ENCODE measurements at places on chromosomes 4 and X.

GRCh38 chrX:149433051-149433450, 72.1 kb downstream of the IDS start:
- DNase-seq = no peak

GRCh38 chr4:183402771-183403170, 41.7 kb upstream of the CDKN2AIP start:
- DNase-seq = peak; percentile 8

DNA sequence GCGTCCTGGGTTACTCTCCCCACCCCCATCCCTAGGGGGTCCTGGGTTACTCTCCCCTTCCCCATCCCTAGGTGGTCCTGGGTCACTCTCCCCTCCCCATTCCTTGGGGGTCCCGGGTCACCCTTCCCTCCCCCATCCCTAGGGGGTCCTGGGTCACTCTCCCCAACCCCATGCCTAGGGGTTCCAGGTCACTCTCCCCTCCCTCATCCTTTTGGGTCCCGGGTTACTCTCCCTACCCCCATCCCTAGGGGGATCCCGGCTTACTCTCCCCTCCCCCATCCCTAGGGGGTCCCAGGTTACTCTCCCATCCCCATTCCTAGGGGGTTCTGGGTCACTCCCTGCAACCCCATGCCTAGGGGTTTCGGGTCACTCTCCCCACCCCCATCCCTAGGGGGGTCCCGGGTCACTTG, 1.5 kb downstream of the ASMTL start:
- DNase-seq = no peak

DNA sequence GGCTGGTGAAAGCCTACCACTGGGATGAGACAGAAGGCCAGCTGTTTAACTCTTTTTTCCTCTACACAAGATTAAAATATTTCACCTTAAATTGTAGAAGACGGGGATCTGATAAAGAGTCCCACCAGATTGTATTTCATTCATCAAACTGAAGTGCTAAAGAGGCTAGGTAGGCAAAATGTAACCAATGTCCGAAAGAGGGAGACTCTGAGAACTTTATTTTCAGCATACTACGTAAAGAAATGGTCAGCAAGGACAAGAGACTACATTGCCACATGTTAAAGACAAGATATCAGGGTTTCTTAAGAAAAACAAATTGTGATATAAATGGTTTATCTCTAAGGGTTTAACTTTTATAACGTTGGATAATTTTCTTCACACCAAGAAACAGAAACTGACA, 71.6 kb upstream of the INPP4B start:
- no peak for DNase-seq

DNA sequence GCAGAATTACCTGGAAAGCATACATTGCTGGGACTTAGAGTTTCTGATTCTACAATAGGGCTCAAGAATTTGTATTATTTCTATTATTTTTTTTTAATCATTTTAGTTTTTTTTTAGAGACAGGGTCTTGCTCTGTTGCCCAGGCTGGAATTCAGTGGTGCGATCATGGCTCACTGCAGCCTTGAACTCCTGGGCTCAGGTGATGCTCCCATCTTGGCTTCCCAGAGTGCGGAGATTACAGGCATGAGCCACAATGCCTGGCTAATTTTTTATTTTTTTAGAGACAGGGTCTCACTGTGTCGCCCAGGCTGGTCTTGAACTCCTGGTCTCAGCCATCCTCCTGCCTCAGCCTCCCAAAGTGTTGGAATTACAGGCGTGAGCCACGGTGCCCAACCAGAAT, 92.6 kb downstream of the WWC2 start:
- no peak for DNase-seq

- DNase-seq = no peak
These were observed 40.5 kb upstream of the RELL1 start for GRCh38 chr4:37726666-37727065.

DNA sequence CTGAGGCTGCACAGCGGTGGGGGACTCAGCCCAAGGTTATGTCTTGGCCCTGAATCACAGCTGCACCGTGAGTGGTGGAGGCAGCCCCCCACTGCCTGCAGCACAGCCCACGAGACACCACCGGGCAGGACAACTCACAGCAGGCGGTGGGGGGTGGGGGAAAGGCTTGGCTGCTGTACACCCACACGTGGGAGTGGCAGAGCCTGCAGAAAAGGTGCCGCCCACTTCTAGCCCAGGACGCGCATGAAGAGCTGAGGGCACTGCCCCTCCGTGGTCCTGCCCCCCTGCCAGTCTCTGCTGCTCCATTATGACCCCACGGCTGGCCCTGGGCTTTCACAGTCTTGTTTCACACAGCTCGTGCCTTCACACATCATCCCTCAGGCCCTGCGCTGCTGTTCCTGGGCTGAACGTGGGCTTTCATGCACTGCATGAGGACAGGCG, 40.8 kb downstream of the FGFRL1 start:
- DNase-seq = no peak

DNA sequence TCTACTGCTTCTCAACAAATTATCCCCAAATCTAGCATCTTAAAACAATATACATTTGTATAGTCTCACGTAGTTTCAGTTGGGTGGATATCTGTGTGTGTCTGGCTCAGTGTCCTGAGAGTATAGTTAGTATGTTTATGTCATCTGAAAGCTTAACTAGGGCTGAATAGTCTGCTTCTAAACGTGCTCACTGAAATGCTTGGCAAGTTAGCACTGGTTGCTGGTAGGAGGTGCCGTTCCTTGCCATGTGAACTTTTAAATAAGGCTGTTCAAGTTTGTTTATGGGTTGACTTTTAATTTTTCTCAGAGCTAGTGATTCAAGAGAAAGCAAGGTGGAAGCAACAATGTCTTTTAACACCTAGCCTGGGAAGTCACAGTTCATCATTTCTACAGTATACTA, 1673.6 kb downstream of the PCDH7 start:
- no peak for DNase-seq

- DNase-seq = no peak
These were observed 78.9 kb downstream of the IL21 start for GRCh38 chr4:122541996-122542395.

GRCh38 chr4:6971536-6972374, 62.1 kb downstream of the TBC1D14 start:
- no peak for DNase-seq

GRCh38 chr4:186351668-186352194, 85.7 kb downstream of the F11 start:
- DNase-seq = peak; percentile 97

DNA sequence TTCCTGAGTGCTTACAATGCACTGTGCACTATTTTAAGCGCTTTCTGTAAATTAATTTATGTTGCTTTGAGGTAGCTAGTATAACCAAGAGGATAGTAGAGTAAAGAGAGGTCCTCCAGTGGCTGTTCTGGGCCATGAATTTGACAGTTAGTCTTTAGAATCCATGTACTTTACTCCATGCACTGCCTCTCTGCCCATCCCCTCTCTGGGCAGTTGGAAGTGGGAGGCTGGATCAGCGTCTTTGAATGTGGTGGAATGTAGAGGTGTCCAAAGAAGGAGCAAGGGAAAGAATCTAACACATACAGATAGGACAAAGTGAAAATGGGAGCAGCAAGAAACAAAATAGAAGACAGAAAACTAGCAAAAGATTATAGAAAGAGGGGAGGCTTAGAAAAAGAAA, 712.6 kb downstream of the GRID2 start:
- DNase-seq = no peak

- DNase-seq = no peak
These were observed 12.0 kb downstream of the COL4A6 start for GRCh38 chrX:108426262-108426661.

DNA sequence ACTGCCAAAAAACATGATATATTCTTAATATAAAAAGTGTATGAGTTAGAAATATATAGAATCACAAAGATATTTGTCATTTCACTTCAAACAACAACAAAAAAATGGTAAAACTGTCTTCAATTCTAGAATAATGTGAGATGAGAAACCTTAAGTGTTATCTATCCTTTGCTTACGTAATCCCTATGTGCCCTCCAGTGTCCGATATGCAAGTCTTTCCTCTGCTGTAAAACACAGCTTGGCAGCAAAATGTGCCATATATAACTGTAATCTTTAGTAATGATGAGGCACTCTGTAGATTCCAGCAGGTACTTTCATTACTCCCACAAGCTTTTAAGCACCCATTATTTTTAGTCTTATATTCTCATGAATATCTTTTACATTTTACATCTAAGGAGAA, 555.1 kb upstream of the FRG1 start:
- DNase-seq = no peak

DNA sequence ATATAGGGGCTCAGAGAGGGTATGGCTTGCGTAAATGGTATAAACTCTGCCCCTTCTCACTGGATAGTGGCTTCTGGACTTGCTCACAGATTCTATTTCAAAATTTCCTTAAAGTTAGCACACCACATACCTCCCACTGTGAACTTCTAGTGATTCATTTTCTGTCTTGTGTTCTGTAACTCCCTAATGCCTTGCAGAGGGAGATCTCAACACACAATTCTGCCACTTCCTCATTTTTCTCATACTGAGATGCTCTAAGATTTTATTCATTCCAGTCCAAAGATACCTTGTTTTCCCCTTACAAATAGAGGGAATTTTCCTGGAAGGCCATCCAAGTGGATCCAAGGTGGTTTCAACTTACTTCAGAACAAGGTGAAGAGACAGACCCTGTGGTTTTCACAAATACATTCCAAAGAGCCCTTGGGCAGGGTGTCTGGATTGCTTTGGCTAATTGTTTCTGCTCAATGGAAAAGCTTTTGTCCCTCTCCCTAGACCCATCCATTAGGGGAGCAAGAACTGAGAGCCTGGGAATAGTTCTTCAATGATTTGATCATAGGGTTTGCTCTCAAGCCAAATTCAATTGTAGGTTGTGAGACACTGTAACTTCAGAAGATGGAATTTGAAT, 52.1 kb upstream of the CAPN6 start:
- no peak for DNase-seq

GRCh38 chr4:81366779-81367178, 104.9 kb downstream of the RASGEF1B start:
- no peak for DNase-seq

DNA sequence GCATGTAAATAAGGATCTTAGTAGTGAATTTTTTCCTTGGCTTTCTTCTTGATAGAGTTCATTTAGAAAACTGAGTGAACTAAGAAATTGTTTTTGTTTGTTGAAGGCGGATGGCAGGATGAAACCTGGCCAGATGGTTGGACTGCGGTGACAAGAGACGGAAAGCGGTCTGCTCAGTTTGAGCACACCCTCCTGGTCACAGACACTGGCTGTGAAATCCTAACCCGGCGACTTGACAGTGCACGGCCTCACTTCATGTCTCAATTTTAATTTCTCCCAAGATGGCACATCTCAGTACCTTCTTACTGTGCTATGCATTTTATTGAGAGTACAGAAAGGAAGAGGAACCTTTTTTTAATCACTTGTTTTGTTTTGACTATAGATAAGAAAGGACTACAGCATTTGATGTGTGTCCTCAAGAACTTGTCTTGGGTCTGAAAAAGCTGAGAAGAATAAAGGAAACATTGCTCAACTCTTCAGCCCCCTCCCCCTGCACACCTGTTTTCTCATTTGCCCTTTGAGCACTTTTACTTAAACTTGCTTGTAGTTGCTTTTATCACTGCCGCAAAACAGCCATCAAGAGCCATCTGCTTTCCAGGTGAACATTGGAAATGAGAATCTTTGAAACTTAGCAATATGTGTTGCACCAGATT, 27.4 kb downstream of the ADH5 start:
- no peak for DNase-seq

Measured in NCI-H1092 treated with DMSO at 0.1 percent for 48 hours (cell line).